ENCODE measurements at places on chromosomes 16 and 17.
A peak's percentile ranks its signal among the peaks of the same experiment; 100 is the strongest.

GRCh38 chr16:77211880-77212740, 12.9 kb downstream of the SYCE1L start:
- DNase-seq, result peak; percentile 75

- DNase-seq, result no peak
Measured at GRCh38 chr17:14042411-14042810, 26.9 kb upstream of the COX10 start.

DNA sequence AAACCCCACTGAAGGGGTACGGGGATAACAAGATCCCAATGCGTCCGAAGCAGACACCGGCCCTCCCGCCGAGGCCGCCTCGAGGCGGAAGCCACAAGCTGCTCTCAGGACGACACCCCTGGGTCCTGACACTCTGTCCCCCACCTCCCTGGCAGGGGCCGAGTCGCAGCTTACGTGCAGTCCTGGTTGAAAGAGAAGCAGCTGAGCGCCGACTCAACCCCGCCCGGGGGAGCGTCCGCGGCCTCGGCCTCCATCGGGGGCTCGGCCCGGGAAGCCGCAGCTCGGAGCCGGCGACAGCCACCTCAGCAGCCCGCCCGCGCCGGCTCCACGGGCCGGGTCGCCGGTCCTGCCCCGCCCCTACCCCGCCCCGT, at the start of gene WIPI1:
TSS of gene WIPI1 (minus strand) at position 329 of the 371 bp plus-strand sequence. CDS start at position 254, 75 bp downstream.
- DNase-seq, result no peak

GRCh38 chr17:2928294-2928890, 132.2 kb downstream of the RAP1GAP2 start:
- DNase-seq, result no peak

- DNase-seq, result no peak
Measured at GRCh38 chr17:38636054-38636453, 30.3 kb upstream of the SRCIN1 start.

DNA sequence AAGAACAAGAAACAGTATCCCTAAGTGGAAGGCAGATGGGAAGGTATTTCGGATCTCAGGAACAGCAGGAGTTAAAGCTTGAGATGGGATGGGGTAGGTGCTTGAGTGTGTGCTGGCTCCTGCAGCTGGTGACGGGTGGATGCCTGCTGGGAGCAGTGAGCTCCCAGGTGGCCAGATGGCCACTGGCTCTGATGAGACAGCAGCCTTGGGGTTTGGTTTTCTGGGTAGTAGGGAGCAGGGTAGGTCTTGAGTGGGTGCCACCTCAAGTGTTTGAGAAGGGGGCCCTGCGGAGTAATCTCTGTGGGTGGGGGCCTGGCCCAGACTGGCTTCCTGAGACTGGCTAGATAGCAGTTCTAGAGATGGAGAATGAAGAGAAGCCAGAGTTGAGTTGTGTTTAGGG, 10.3 kb downstream of the EPN2 start:
- DNase-seq, result no peak

DNA sequence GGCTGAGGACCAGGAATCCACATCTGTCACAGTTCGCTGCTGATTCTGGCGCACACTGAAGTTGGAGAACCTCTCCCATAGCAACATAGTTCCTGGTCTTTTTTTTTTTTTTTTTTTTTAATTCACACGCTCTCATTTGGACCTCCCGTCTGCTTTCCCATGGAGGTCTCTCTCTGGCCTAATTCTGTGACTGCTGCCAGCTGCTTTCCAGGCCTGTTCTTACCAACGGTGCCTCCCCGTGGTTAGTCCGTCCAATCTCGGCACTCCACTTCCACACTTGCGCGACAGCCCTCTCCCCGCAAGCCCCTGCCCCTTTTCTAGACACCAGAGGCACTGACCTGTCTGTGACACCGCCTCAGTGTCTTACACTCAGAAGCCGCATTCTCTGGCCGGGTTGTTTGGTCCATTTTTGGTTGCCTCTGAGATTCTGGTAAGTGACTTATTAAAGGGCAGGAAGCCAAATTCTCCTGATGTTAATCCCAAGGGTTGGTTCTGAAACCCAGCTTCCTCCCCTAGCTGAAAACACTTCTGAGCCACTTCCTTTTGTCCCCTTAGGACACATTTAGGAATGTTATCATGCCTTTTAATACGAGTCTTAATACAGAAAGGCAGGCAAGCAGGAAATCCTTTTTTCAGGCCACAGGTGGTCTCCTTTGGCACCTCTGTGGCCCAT, 1.1 kb upstream of the AKTIP start:
- DNase-seq, result peak; percentile 53

DNA sequence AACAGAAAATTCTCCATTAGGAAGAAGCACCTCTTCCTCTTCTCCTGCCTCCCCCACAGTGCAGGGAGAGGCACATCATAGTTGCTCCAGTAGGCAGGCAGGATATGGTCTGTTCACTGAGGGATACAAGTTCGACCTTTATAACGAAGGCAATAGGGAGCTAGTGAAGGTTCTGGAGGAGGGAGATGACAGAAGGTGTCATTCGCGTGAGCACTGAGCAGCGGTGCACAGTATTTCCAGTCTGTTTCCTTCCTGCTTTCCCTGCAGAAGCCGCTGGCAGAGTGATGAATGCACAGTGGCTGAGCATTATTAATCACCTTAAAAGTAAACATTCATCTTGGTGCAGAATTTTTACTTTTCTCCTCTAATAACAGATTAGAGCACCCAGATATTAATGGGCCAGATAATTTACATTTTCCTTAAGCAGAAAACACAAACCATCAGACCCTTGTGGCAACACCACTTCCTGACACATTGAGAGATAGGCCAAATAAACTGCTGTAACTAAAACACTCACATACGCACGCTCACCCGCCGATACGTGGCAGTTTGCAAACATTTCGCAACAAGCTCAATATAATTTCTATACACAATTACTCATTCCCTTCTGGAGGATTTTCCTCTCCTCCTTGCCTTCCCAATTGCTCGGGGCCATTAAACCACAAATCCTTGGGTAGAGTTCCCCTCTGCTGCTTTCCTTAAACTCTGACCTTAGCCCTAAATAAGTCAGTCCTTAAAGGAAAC, 69.5 kb downstream of the AIPL1 start:
- no peak for DNase-seq

Measured in activated T-cell treated with anti-CD3 and anti-CD28 coated beads, Interleukin-2, amount 50 U/mL, for 48 hours (primary cell).